Stimulated activated CD4-positive, alpha-beta T cell treated with anti-CD3 and anti-CD28 coated beads, Interleukin-15, amount 100 ng/mL, for 1 hour (primary cell): ENCODE measurements at places on chromosomes 7 and 10.

DNA sequence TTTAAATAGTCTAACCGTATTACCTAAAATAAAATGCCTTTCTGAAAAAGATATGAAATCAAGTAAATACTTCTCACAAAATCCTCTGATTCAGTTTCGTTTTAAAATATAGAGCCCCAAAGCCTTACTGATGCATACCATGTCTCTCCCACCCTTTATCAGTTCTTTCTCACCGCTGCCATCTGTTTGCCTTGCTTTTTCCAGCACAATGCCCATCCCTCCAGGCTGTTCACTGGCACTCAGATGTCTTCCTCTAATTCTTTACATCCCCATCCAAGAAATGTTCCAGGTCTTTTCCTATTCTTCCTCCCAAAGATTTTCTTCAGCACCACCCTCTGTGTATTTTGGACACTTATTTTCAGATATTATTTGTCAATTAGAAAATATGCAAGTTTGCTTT is 116.5 kb upstream of the LRRN3 start:
- no peak for DNase-seq

GRCh38 chr10:32268788-32269187 is 78.2 kb downstream of the EPC1 start:
- DNase-seq, result no peak

GRCh38 chr7:155071121-155071651 is 1.1 kb downstream of the HTR5A start:
- no peak for DNase-seq

DNA sequence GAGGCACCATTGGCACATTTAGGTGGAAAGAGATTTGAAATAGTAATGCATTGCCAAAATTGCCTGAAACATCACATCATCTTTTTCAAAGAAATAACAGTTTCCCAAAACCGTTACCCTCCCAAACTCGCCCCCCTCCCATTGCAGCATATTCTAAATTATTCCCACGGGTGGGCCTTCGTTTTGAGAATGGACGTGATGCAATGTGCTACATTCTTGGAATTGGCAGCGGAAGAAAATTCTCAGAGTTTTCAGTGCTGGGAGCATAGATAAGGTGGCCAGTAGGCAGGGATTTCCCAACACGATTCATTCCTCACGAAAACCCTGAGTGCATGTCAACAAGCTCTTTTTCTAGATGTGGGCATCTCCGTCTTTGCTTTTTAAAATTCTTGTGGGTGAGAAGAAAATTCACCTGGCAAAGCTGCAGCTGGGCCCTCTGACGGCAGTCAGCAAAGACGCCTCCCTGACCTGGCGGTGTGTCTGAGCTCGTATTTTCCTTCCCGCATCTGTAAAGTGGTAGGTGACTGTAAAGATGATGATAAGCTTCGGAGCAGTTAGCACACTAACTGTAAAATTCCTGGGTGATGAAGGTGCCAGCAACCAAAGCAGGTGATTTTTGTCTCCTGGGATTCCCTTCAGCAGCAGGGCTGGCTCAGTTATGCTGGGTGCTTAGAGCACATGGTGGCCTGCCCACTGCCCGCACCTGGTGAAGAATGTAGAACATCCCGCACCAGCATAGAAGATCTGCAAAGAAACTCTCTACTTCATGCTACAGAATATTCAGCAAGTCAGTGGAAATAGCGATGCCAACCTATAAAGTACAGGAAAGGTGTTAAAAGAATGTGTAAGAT is 141.9 kb upstream of the KLF6 start:
- no peak for DNase-seq

GRCh38 chr7:158613481-158613880 is 25.9 kb upstream of the PTPRN2 start:
- DNase-seq, result no peak

DNA sequence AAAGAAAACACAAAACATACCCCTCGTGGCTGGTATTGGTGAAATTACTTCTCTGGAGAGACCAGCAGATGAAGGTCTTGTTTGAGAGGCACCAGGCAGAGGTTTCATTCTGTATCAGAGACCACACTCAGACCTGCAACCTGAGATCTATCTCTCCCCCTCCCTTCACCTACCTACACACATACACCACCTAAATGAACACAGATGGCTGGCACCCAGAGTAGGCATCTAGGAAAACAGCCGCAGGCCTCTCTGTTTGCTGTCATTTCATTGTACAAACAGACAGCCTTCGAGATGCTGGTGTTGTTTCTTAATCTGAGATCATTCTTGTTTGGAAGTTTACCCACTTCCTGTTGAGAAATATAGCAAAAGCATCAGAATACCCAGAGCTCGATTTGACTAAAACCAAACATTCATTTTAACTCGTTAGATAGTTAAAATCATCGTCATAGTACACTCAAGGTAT is 173.9 kb upstream of the SLC25A13 start:
- DNase-seq, result no peak

DNA sequence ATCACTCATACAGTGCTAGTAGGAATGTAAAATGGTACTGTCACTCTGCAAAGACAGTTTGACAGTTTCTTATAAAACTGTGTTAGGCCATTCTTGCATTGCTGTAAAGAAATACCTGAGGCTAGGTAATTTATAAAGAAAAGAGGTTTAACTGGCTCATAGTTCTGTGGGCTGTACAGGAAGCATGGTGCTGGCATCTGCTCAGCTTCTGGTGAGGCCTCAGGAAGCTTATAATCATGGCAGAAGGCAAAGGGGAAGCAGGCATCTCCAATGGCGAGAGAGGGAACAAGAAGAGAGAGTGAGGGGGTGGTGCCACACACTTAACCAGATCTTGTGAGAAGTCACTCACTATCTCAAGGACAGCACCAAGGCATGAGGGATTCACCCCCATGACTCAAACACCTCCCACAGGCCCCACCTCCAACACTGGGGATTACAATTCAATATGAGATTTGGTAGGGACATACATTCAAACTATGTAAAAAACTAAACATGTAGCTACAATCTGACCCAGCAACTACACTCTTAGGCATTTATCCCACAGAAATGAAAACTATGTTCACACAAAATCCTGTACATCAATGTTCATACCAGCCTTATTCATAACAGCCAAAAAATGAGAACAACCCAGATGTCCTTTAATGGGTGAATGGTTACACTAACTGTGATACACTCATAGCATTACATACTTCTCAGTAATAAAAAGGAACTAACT is 5.0 kb downstream of the ALDH18A1 start:
- no peak for DNase-seq

DNA sequence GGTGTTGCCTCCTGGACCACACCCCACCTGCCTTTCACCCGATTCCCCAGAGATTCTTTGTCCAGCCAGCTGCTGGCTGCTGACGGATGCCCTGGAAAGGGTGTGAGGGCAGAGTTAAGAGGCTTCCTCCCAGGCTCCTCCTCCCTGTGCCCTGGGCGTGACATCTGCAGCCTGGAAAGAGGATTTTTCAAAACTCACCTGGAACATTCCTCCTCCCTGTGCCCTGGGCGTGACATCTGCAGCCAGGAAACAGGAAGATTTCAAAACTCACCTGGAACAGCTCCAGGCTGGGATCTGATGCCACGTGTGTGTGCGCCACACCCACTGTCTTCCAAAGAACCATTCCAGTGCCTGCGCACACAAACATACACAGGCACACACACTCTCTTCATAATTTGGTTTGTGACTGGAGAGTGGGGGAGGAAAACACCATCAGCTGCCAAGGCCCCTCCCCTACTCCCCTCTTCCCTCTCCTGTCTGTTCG is 5.2 kb downstream of the MARVELD1 start:
- DNase-seq, result no peak

DNA sequence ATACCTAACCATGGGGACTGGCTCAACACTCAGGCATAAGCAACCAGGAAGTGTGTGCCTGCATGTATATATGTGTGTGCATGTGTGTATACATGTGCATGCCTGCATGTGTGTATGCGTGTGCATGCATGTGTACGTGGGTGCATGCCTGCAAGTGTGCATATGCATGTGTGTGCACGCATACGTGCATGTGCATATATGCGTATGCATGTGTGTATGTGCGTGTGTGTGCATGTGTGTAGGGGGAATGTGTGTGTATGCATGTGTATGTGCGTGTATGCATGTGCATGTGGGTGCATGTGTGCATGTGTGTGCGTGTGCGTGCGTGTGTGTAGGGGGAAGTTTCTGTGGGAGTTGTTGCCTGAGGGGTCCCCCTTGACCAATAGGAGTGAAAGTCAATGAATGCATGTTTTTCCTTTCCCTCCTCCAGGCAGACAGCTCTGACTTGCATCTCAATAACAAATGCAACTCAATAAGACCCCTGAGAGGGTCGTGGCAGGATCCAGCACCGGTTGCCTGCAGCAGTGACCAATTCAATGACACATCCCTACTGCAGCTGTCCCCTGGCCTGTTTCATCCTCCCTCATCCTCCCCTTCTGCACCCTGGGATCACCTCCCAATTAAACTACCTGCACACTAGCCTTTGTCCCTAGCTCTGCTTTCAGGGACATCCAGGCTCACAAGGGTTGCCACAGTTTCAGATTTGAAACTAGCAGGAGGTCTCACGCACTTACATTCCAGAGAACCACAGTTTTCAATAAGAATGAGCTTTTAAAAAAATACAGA is 27.0 kb upstream of the FZD8 start:
- no peak for DNase-seq

DNA sequence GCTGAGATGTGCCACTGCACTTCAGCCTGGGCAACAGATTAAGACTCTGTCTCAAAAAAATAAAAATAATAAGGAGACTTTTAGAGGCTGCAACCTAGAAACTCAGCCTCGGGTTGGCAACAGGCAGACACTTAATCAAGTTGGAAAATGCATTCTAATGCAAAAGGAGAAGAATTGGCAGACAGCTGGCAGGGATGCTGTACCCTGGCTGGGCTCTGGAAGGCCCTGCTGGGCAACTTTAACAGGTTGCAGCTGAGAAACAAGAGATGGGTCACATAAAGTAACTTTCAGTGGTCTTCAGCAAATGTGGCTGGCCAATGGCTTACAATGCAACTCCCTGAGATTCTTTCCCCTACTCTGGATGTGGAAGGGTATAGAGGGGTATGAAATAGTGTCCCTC is 1225.7 kb downstream of the TYW1 start:
- no peak for DNase-seq

- no peak for DNase-seq
Observed at GRCh38 chr10:70993051-70993450, 104.7 kb upstream of the PCBD1 start.

DNA sequence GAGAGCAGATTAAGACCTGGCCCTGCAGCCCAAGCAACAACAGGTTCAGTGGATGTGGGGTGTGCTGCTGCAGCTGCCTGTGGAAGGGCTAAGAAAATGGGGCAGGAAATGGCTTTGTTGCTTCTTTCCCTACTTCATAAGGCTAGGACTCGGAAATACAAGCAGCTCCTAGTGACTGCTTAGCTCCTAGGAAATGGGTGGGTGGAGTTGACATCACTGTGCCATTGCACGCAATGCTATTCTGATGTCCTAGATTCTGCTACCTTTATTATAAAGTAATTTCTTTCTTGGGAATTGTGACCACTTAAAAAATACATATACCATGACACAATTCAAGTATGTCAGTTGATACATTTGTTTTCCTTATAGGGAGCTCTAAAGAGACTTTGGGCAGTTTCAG is 155.8 kb downstream of the FANK1 start:
- no peak for DNase-seq

- DNase-seq, result no peak
Observed at GRCh38 chr7:29471444-29472138, 92.0 kb upstream of the PRR15 start.

GRCh38 chr7:81491573-81491972 is 278.3 kb downstream of the HGF start:
- no peak for DNase-seq

DNA sequence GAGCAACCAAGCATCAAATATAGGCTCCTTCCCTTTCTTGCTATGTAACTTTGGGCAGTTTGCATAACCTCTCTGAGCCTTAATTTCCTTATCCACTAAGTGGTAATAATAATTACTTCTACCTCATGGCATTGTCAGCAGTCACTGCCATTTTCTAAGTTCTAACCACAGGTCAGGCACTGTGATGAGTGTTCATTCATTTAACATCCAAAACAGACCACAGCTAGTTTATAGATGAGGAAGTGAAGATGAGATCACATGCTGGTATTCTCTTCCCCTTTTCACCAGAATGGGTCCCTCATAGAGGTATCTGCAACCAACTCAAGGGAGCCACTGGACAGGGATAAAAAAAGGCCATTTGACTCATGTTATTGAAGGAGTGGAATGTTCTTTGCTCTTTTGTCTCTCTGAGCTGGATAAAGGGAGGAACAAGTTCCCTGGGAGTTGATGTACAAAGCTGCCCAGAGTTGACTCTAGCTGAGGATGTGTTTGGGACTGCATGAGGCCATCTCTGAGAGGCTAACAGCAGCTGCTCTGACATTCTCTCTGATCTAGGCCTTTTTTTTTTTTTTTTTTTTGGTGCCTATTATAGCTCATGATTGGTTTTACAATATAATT is 65.0 kb downstream of the DNAJC12 start:
- no peak for DNase-seq

GRCh38 chr10:114933588-114933987 is 4.4 kb upstream of the TRUB1 start:
- no peak for DNase-seq
